ENCODE measurements at places on chromosomes 2 and 18.

DNA sequence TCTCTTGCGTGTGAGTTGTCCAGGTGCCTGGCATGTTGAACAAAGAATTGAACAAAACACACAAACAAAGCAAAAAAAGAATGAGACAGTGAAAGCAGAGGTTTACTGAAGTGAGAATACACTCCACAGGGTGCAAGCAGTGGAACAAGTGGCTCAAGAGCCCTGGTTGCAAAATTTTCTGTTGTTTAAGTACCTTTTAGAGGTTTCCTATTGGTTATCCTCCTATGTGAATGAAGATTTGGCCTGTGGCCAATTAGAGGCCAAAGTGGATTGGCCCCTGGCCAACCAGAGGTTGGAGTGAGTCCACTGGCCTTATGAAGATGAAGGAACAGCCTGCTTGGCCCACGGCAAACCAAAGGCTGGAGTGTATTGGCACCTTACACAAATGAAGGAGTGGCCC lies 1188.5 kb upstream of the NRXN1 start:
- no peak for DNase-seq

DNA sequence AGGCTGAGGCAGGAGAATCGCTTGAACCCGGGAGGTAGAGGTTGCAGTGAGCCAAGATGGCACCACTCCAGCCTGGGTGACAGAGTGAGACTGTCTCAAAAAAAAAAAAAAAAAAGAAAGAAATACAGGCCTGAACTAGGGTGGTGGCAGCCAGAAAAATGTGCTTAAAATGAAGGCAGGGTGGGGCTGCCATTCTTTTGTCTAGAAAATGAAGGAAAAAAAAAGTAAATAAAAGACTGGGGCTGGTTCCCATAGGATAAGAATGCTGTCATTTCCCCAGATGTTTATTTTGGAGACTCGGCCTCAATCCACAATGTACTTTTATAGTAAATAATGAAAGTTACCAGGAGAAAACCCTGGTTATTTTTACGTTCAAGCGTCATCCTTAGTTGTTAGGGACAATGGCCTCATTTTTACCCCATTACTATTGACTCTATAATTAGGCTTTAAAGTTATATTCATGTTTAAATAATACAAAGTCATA lies 58.9 kb downstream of the ATP8B1 start:
- DNase-seq = peak; percentile 96

DNA sequence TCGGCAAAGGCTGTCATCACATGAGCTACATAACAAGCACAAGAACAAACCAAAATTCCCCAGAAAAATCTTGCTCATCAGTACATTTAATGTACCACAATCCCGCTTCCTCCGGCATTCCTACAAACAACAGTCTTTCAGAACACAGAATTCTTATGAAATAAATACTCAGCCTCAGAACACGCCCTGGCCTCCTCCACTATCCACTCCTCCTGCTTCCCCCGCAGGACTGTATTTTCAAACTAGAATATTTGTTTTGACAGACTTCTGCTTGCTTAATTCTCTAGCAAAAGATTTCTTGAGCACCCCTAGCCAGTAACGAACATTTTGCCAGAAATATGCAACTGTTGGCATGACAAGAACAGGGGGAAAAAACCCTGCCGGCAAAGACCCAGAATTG lies 131.2 kb downstream of the THADA start:
- peak; percentile 36 for DNase-seq

GRCh38 chr18:22106536-22107292 lies 62.7 kb upstream of the GATA6 start:
- DNase-seq = no peak

- DNase-seq = no peak
Measured at GRCh38 chr18:50769463-50769862, 50.4 kb downstream of the MRO start.

- peak; percentile 17 for DNase-seq
Measured at GRCh38 chr18:68705119-68705518, 9.8 kb downstream of the TMX3 start.

DNA sequence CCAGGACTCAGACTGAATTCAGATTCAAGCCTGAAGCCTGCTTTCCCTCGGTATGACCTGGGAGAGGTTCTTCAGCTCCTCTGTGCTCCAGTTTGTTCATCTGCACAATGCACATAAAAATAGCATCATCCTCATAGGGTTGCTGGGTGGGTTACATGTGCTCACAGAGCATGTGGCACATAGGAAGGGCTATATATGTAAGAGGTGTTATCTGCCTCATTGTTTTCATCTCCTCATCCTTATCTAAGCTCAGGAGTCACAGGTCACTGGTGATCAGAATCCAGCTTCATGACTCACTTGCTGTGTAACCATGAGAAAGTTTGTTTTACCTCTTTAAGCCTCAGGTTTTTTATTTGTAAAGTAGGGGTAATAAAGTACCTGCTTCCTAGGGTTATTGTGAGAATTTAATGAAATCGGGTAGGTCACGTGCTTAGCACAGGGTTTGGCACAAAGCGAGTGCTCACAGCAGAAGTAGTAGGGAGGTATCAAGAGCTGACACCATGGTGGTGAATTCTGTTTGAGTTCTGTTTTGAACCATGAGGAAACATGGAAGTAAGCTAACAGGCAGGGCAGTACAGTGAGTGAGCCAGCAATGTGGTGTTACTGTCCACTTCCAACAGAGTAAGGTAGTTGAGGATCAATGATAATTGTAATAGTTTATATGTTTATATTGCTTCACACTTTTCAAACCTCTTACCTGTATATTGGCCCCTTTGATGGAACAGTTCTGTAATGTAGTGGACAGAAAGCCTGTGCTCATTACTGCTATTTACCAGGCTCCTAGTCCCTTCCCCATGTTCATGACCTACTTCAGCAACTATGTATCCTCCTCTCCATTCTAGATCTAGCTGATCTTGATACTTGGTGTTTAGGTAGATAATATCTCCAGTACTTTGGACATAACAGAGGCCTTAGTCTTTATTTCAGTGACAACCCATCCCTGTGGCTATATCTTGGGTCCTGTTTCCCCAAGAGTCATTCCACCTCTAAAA lies 141.4 kb upstream of the LTBP1 start:
- DNase-seq = no peak
